ENCODE measurements at places on chromosomes 7 and 10. TPM values are rescaled to one million over a fixed set of nuclear protein-coding genes. Genes with fewer than 3 reads are reported as not detected.

DNA sequence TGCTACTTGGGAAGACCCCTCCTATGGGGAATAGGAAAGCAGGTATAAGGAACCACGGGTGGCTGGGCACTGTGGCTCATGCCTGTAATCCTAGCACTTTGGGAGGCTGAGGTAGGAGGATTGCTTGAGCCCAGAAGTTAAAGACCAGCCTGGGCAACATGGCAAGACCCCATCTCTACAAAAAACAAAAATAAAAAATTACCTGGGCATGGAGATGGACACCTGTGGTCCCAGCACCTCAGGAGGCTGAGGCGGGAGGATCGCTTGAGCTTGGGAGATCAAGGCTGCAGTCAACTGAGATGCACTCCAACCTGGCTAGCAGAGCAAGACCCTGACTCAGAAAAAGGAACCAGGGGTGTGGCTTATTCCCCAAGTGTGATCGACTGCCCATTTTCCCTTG is 986 bp upstream of the FSCN3 start:
- H3K36me3 ChIP-seq = no peaks in the 10 kb centered on the region
- DNase-seq = no peak
- H3K4me1 ChIP-seq = peaks cover 13% of the 10 kb centered on the region
- H3K4me3 ChIP-seq = no peak overlapping the region
- H3K27ac ChIP-seq = no peak overlapping the region

GRCh38 chr10:78437407-78437768 is 403.7 kb downstream of the RPS24 start:
- peaks cover 14% of the 10 kb centered on the region for H3K4me1 ChIP-seq
- no peaks in the 10 kb centered on the region for H3K27me3 ChIP-seq
- H3K27ac ChIP-seq = no peak overlapping the region
- DNase-seq = no peak

Gene FAM237B
- total RNA-seq = not detected

Gene CPXM2
- 16.0 TPM for total RNA-seq

DNA sequence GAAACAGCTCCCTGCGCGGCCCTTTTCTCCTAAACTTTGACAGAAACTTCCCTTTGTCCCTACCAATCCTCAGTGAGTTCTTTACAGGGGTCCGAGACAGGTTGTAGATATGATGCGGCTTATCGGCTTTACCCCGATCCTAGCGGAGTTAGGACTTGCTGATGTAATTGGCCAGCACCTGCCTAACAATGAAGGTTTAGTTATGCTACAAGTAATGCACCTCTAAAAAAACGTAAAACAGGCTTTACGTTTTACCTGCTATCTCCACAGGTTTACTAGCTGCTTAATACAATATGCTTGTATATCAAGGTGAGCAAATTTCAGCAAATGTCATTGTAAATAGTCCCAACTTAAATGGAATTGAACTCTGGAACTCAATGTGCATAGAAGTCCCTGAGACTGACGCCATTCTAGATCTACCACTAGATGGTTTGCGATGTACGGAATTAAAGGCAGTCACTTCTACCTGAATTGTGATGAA is 697 bp upstream of the SNX13 start:
- peaks cover 12% of the 10 kb centered on the region for H3K4me1 ChIP-seq
- no peaks in the 10 kb centered on the region for H3K36me3 ChIP-seq
- DNase-seq = no peak
- H3K4me3 ChIP-seq = peak overlapping the region; percentile 98

DNA sequence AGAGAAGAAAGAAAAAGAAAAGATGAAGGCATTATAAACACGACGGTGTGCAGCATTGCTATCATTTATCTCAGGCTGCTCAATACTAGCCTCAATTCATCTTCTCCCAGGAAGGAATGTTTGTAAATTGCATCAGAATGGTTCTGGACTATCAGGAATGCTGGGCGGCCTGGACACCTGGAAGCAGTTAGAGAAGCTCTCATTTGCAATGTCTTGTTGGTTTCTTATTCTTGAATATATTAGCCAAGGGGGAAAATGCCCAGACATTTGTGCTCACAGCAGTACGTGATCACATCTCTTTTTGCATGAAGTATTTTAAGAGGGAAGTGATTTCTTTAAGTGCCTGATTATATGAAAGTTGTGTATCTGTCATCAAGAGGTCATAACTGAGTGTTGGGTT is 85.6 kb upstream of the IMMP2L start:
- H3K4me3 ChIP-seq = no peak overlapping the region
- no peak overlapping the region for H3K27ac ChIP-seq
- no peaks in the 10 kb centered on the region for H3K27me3 ChIP-seq

- H3K4me1 ChIP-seq = no peaks in the 10 kb centered on the region
- no peaks in the 10 kb centered on the region for H3K36me3 ChIP-seq
- DNase-seq = no peak
- no peak overlapping the region for H3K27ac ChIP-seq
These were observed 77.9 kb downstream of the KIAA1549 start for GRCh38 chr7:138903186-138903820.

DNA sequence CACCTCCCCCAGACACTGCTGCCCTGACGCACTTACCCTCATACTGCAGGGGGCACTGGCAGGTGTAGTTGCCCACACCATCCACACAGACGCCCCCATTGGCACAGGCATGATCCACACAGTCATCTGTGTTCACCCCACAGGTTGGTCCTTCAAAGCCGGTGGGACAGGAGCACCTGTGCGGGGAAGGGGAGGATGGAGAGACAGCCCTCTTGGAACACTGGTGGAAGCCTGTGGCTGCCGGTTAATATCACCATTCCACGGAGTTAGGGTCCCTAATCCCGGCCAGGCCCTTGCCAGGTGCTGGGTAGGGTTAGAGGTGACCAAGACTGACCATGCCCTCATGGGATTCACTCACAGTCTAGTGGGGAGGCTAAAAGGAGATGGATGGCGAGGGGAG is 171.8 kb downstream of the SLIT1 start:
- H3K4me3 ChIP-seq = no peak overlapping the region
- H3K27me3 ChIP-seq = no peaks in the 10 kb centered on the region
- H3K27ac ChIP-seq = no peak overlapping the region
- no peaks in the 10 kb centered on the region for H3K36me3 ChIP-seq
- H3K4me1 ChIP-seq = no peaks in the 10 kb centered on the region
- DNase-seq = no peak
